ENCODE measurements at places on chromosomes 7 and 10.

DNA sequence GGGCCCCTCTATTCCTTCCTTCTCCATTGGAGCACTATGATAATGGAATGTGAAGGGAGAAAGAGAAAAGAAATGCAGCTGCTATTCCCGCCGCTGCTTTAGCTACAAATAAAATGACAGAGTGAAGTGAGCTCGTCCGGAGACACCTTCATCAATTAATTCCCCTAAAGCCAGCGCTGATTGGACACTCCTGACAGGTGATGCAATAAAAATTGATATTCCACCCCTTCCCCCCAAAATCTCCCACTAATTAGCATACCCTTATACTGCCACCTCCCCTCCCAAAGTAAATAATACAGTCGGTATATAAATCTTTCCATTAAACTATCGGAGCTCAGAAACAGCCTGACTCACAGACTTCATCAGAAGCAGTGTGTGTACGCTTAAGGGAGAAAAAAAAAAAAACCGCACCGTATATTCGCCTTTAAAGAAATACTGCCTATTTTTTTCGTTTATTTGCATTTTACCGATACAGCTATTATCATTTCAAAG, 7.3 kb downstream of the SKIDA1 start:
- DNase-seq: no peak

DNA sequence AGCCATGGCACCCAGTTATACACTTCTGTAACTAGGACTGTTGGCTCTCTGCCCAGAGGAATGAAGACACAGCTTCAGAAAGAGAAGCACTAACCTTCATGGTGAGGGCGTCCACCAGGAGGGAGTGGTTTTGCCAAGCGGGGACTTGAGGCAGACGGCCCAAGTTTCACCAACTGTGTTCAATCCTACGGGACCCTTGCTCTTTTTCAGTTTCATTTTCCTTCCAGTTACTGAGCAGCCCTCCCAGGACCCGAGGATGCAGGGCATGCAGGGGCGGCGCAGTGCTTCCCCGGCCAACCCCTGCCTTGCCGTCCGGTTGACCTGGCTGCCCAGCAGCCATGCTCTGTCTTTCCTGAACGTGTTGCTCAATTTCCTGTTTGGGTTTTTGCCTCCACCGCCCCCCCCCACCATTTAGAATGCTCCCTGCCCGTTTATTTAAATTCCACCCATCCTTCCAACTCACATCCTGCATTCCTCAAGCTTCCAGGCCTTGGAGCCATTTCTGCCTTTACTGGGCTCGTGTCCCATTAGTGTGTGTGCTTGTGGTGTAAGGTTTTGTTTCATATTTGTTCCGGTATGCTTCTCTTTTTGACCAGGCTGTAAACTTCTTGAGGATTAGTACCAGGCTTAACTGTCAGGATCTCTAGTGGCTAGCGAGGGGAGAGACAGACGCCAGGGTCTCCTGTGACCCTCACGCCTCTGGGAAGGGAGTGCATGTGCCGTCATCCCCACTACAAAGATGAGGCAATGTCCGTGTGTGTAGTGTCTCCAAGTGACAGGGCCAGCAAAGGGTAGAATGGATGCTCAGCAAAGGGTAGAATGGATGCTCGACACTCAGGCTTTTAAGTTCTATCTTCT, 31.6 kb downstream of the IL15RA start:
- DNase-seq: no peak

DNA sequence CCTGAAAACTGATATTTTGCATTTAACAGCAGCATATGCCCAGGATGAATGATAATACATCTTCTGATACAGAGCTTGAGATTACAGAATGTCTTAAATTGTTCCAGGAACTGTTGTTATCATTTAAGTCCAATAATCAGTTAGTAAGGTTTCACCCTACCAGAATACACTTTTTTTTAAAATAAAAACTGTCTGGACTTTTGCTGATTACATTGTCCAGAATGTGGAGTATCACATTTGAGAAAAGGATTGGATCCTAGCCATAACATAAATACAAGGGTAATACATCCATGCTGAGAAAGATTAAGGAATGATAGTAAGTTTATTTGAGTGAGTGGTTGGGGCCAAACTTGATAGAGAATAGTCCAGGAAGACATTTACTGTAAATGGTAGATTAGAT, 71.0 kb downstream of the SEPTIN7 start:
- no peak for DNase-seq

DNA sequence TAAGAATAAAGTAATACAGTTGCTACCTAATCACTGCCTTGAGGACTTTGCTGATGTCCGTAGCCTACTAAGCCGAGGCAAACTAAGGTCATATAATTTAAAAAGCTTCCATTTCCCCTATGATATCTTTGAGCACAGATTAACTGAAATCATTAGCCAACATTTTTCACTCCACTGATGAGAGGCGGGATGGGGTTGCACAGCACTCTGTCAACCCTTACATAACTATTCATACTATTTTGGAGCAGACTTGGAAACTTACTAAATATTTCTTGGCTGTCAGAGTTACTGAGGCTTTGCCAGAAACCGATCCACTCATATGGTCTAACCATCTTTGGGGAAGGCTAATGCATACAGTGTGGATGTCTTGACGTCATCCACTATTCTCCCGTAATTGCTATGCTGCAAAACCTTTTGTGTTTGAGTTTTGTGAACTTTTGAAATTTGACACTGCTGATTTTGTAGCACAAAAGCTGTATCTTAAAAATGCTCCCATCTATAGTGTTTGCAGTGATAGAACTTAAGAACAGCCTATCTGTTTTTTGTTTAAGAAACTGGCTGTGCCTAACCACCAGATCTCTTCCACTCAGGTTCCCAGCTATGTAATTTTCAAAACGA, 248.7 kb downstream of the TSPAN12 start:
- no peak for DNase-seq

DNA sequence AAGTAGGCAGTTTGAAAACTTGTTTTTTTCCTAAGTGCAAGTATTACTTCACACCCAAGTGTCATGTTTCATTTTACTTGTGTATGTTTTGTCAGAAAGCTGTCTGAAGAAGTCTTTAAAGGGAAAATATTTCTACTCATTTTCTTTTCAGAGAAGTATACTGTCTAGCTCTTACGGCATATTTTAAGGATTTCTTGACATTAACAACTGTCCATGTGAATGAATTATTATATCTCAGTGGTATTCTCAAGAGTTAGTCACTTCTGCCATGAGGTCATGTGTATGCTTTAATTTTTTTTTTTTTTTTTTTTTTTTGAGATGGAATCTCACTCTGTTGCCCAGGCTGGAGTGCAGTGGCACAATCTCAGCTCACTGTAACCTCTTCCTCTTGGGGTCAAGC, 229.5 kb downstream of the BICC1 start:
- DNase-seq: no peak

DNA sequence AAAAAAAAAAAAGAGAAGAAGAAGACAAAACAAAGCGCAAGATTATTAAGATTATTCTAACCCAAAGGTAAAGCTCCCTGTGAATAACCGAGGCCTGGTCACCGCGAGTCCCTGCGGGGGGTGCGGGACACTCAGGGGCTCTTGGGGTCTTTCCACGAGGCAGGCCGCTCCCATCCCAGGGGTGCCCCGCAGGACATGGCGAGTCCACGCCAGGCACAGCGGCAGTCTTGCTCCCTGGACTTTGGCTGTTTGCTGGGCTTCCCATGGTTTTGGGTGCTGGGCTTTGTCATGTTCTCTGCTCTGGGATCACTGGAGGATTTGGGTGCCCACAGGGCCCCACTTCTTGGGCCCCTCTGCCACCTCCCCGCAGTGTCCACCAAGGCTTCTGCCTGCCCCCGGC, 137.4 kb upstream of the TCERG1L start:
- no peak for DNase-seq

All from activated CD8-positive, alpha-beta memory T cell treated with anti-CD3 and anti-CD28 coated beads for 1 hour (primary cell).